ENCODE measurements at places on chromosomes 7 and 10. TPM values are rescaled to one million over a fixed set of nuclear protein-coding genes. Genes with fewer than 3 reads are reported as not detected.

- no peak for DNase-seq
Observed at GRCh38 chr7:52555805-52556204, 479.6 kb upstream of the POM121L12 start.

GRCh38 chr10:24344695-24345463 lies 135.9 kb downstream of the KIAA1217 start:
- no peak for DNase-seq

The MEOX2 gene
- not detected for total RNA-seq

DNA sequence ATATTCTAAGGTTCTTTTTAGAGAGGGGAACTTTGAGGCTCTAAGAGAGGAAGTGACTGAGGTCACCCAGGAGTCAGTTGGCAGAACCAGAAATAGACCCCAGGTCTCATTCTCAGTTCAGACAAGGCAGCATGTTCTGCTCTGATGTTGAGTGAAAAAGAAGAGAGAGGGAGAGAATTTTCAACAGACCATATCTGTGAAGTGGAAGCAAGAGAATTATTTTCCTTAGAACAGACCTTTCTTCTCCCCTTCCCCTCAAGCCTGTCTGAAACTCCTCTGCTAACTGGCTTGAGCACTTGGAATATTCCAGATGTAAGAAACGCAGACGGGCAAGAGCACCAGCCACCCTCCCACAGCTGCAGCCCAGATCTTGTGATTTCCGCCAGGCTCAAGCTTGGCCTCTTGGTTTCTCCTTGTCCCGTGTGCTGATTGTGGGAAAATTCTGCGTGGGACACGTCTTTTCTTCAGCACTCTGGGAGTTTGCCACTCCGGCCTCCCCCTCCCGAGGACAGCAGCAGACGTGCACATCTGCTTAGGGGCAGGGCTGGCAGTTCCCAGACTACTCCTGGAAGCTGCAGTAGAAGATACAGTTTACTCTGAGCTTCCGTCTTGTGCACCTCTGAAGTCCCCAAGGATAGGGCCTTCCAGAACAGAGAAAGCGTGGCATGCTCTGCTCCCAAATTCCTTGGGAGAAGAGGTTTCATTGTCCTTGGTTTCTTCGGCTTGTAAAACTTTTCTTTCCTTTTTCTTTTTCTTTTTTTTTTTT lies 22.7 kb upstream of the IKZF1 start:
- DNase-seq = peak; percentile 81

The DDC gene
- total RNA-seq = not detected

GRCh38 chr7:27872356-27873275 lies 132.7 kb downstream of the TAX1BP1 start:
- no peak for DNase-seq

GRCh38 chr10:120573355-120573754 lies 116.3 kb downstream of the PLPP4 start:
- no peak for DNase-seq

The HILPDA gene
- total RNA-seq = 32.2 TPM

The PTN gene
- not detected for total RNA-seq

The CPEB3 gene
- 3.0 TPM for total RNA-seq

The TMEM209 gene
- total RNA-seq = 68.9 TPM

DNA sequence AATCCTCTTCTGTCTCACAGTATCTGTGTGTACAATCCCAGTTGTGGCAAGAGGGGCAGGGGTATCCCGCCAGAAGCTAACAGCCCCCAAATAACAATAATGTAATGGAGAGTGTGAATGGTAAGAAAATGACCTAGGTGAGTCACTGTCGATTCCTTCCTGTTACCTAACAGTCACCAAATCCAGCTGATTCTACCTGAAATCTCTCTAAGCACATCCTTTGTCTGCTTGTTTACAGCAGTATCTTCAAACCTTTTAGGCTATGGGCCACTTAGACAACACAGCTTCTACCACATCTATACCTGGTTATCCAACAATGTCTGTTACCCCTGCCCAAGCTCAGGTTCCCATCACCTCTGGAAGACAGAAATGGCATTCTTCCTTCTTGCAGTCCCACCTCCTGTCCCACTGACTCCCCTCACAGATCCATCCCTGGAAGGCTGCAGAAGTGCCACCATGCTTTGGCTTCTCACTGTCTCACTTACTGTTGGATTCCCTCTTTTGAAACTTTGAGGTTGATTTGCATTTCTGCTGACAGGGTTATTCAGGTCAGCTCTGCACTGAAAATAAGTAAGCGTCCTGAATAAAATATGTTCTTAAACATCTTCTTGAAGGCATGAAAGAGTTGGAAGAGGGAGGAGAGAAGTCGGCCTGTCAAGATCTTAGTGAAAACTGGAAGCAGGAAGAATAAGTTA lies 13.1 kb downstream of the PIP4K2A start:
- no peak for DNase-seq
